ENCODE measurements at places on chromosomes 3 and 15.

- DNase-seq = no peak
These were observed 284.5 kb downstream of the SLC9A9 start for GRCh38 chr3:143563786-143564185.

DNA sequence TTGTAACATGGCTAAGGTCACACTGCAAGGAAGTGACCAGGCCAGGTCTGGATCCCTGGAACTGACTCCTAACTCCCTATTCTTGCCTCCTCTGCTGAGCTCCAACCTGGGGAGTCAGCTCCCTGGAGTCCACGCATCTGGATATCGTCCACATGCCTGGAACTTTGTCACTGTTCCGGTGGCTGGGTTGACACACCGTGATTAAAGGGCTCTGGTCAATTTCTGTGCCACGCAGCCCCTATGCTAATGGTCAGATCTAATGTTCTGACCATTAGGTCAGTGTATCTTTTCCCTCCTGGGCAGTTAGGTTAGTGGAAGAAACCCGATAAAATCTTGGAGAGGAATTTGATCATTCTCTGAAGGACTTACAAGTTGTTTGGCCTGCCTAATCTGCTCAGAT lies 1.6 kb upstream of the TPM1 start:
- DNase-seq = no peak

GRCh38 chr3:119669906-119670570 lies 7.2 kb downstream of the COX17 start:
- DNase-seq = no peak

DNA sequence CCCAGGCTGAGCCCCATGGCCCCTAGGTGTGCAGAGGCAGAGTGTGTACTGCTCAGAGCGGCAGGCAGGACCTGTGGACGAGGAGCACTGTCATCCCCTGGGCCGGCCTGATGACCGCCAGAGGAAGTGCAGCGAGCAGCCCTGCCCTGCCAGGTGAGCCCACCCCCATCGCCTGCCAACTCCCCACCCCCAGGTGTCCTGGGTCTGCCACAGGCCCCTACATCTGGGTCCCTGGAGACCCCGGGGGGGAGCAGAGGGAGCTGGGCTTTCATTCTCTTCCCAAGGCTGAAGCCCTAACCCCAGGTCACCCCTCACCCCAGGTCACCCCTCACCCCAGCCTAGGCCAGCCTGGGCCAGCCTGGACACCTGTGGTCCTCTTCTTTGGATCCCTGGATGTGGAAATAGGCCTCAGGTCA lies 93.1 kb downstream of the TBC1D2B start:
- no peak for DNase-seq

DNA sequence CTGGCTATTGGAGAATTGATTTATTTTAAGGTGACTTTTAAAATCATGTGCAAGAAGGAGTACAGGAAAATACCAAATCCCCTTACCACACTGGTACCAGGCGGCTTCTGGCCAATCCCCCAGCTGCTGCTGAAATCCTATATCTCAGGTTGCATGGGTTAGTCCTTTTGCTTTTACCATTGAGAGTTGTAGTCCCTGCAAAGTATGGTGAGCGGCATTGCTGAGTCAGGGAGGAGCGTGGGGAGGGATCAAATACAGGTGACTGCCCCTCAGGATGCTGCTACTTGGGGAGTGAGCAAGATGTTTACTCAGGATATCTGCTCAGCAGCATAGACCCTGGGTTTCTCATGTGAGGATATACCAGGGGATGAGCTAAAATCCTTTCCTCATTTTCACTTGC lies 131.9 kb upstream of the STAC start:
- DNase-seq = no peak

All from omental fat pad (tissue), 4 donors.